Central memory CD8-positive, alpha-beta T cell (primary cell): ENCODE measurements at places on chromosomes 11 and 22.

GRCh38 chr11:61265357-61265756, 24.4 kb downstream of the PGA5 start:
- DNase-seq, result no peak

DNA sequence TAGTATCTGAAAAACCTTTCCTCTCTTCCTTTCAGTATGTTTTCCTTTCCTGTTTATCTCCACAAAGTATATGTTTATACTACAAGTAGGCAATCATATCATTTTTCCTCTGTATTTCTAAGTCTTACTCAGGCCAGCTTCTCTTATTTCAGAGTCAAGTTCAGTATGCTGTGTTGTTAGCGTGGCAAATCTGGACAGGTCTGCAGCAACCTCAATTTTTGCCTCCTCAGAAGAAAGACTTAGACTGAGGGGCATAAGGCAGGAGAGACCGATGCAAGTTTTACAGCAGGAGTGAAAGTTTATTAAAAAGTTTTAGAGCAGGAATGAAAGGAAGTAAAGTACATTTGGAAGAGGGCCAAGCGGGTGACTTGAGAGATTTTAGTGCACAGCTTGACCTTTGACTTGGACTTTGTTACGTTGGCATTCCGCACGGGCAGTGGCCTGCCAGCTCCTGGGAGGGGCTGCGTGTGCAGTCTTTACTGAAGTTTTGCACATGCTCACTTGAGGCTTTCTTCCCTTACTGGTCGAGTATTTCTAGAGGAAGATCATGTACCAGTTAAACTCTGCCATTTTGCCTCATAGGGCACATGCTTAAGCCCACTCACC, 343.2 kb downstream of the NTM start:
- no peak for DNase-seq

DNA sequence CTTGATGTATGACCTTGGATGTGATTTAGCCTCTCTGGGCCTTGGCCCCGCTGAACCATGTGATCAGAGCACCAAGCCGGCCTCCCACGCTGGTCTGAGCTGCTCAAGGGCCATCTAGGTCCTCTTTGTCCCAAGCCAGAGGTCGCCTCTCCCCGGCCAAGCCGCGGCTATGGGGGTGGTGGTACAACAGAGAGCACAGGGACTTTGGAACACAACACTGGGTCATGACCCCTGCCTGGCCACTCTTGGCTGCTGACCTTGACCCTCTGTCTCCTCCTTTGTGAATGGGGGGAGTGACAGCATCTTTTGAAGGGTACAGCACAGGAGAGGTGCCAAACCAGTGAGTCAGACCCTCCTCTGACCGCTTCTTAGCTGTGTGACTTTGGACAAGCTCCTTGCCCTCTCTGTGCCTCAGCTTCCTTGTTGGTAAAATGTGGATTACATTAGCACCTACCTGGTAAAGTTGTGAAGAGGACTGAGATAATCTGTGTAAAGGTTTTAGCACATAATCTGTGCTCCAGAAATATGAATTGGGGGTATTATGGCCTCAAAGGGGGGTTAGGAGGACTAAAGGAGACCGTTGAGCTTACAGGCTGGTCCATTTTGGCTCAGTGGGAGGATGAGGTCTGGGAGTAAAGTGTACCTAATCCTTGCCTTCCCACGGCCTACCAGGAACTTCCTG, 4.7 kb downstream of the SCYL1 start:
- DNase-seq, result no peak

DNA sequence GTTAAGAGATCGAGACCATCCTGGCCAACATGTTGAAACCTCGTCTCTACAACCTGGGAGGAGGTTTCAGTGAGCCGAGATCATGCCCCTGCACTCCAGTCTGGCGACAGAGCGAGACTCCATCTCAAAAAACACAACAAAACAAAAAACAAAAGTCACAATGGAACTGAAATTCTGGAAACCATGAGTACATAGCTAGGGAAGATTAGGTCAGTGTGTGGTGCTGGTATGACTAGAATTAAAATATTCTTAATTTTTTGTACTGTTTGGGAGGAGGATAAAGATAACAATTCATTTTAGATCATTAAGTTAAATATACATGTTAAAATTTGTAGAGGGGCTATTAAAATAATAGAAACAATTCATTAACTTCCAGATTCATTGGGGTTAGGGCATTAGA, 344.4 kb downstream of the TBC1D22A start:
- DNase-seq, result no peak

GRCh38 chr11:76669901-76670484, 554 bp downstream of the LRRC32 start:
- no peak for DNase-seq

GRCh38 chr22:37025500-37026070, 6.0 kb downstream of the MPST start:
- no peak for DNase-seq

DNA sequence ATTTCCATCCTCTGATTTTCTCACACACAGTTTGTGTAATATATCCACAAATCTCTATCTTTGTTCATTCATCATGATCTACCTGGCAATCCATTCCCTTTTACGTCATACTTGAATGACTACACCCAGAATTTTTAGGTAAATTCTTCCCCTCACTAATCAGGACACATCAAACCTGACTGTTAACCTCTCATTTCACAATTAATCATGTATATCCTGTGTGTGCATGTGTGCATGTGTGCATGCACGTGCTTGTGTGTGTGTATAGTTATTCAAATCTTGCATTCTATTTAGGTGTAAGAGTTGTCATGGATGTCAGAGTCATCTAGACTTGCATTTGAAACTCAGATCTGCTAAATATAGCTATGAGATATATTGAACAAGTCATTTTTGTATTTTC, 130.4 kb downstream of the KIF18A start:
- no peak for DNase-seq

- DNase-seq, result no peak
Measured at GRCh38 chr11:19829109-19829837, 116.6 kb downstream of the NAV2 start.

GRCh38 chr11:41446566-41446965, 12.9 kb downstream of the LRRC4C start:
- no peak for DNase-seq

- DNase-seq, result peak; percentile 48
Measured at GRCh38 chr11:72721689-72722049, 30.5 kb downstream of the ARAP1 start.

DNA sequence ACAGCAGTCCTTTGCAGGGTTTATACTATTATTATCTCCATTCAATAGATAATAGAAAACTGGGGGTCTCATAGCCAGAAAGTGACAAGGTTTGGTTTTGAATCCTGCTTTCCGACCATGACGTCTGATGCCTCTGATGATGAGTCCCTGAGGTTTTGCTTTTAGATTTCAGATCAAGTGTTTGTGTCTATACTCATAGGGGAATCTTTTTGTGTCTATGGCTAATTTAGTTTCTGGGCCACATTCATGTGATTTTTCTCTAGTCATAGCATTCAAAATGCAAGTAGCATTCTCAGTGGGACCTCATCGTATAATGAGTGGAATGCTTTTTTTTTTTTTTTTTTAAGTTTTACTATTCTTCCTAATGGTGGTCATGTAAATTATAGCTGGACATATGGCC, 72.9 kb downstream of the TNRC6B start:
- DNase-seq, result no peak

DNA sequence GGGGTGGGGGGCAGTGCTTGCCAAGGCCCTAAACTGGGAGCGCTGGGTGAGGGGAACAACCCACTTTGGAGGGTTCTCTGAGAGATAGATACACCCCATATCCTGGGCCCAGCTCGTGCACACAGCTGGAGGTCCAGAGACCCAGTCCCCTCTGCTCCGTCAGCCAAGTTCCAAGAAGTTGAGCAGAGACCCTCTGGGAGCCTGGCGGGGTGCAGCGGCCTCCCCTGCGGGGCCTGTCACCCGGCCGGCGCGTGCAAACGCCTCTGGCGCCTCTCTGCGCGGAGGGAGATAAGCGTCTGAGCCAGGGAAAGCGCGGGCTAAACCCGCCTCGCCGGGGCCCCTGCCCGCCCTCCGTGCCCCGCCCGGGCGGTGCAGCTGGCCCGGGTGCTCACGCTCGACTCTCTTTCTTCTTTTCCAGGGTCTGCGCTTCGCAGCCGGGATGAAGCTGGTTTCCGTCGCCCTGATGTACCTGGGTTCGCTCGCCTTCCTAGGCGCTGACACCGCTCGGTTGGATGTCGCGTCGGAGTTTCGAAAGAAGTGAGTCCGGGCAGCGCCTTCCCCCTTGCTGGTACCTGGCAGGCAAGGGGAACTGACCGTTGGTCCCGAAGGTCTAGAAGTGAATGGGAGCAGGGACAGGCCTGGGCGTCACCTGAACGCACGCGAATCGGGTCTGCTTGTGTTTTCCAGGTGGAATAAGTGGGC, 540 bp downstream of the ADM start:
- DNase-seq, result no peak

DNA sequence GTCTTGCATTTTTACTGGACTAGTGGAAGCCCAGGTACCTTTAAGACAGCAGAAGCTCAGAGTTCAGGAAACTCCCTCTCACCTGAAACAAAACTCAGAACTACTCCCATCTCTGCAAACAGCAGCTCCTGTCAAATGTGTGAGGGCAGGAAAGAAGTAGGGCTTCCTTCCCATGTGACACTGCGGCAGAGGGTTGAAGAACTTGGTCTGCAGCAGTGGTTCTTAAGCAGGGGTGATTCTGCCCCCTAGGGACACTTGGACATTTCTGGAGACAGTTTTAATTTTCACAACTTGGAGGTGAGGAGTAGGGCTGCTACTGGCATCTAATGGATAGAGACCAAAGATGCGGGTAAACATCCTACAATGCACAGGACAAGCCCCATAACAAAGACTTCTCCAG, 63.4 kb downstream of the RCN1 start:
- DNase-seq, result no peak

DNA sequence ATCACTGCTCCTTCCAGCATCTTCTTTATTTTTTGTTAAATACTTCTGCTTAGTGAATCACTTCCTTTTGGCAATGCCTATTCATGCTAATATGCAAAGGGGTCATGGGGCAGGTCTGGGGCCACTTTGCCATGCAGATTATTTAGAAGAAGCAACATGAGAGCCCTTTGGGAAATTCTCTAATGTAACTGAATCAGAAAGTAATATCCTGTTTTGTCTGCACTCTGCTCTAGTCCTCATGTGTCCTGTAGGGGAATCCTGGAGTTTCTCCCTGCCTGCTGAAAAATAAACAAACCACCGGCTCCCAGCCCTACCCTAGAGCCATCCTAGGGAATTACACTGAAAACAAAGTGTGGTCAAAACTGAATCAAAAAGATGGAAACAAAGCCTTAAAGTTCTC, 176.5 kb upstream of the POU2AF2 start:
- DNase-seq, result no peak

GRCh38 chr11:2690596-2691354, 9.0 kb downstream of the KCNQ1OT1 start:
- DNase-seq, result no peak

- no peak for DNase-seq
Measured at GRCh38 chr11:86769219-86769618, 31.1 kb upstream of the PRSS23 start.

GRCh38 chr11:36278531-36279282, 10.5 kb downstream of the COMMD9 start:
- DNase-seq, result no peak

DNA sequence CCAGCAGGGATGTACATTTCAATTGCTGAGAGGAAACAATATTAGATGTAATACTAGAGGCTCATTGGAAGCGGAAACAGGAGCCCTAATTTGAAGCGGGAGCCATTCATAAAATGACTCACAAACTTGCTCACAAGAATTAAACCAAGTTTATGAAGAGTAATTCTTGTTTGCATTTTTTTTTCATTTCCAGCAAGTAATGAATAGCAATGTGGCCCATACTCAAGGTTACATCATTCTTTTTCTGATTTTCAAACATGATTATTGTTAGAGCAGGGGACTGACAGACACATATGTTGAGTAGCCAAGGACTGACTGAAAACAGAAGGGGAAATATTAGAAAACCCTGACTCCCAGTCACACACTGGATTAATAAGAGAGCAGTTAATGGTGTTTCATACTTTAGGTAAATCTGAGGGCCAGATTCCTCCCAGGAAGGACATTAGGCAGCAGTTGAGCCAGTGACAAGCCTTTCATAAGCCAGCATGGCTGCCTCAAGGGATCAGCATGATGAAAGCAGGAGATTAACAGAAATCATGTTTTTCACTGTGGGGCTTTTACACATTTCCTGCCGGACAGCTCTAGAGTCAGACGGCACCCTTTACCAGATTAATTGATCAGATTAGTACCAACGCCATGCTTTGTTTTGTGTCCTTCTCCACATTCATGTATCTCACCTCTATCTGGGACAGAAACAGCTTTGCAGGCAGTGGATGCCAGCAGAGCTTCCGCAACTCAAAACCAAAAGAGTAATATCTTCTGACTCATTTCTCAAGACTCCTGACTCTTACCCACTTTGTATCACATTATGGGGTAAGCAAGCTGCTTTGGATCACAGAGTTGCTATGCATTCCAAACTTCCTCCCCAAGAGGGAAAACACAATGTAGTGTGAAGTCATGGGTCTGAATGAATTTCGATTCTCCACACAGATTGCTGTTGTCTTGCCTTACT, 831.6 kb downstream of the KCNA4 start:
- DNase-seq, result no peak

- DNase-seq, result no peak
Measured at GRCh38 chr11:125398994-125399640, 96.9 kb downstream of the FEZ1 start.

GRCh38 chr11:17351172-17351509, 459 bp upstream of the NCR3LG1 start:
- no peak for DNase-seq

GRCh38 chr22:39209756-39210155, 35.0 kb downstream of the PDGFB start:
- no peak for DNase-seq

DNA sequence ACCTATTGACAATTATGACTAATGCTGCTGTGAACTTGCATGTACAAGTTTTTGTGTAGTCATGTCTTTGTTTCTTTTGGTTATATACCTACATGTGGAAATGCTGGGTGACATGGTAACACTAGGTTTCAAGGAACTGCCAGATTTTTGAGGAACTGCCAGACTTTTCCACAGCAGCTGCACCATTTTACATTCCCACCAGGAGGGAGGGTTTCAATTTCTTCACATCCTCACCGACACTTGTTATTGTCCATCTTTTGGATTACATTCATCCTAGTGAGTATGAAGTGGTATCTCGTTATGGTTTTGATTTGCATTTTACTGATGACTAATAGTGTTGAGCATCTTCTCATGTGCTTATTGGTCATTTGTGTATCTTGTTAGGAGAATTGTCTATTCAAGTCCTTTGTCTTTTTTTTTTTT, 13.3 kb downstream of the CLDN5 start:
- no peak for DNase-seq

DNA sequence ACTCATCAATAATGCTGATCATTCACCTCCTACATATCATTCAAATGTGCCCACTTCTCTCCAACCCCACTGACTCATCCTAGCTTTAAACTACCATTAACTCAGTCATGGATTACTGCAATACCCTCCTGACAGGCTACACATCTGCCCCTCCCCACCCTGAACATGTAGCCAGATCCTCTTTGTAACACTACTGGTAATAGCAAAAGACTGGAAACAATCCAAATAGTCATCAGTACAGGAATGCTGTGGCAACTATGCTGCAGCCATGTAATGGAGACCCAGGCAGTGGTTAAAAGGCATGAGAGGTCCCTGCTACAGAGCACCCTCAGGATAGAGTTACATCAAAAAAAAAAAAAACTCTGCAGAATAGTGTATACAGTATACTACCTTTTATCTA, 16.6 kb downstream of the SLC43A3 start:
- no peak for DNase-seq
